ENCODE measurements at places on chromosomes 5 and 9.

GRCh38 chr5:21212026-21212425, 1224.0 kb upstream of the CDH18 start:
- DNase-seq: no peak

GRCh38 chr5:171201310-171201709, 107.7 kb upstream of the TLX3 start:
- DNase-seq: no peak

- DNase-seq: no peak
Measured at GRCh38 chr5:19855031-19855430, 133.0 kb downstream of the CDH18 start.

DNA sequence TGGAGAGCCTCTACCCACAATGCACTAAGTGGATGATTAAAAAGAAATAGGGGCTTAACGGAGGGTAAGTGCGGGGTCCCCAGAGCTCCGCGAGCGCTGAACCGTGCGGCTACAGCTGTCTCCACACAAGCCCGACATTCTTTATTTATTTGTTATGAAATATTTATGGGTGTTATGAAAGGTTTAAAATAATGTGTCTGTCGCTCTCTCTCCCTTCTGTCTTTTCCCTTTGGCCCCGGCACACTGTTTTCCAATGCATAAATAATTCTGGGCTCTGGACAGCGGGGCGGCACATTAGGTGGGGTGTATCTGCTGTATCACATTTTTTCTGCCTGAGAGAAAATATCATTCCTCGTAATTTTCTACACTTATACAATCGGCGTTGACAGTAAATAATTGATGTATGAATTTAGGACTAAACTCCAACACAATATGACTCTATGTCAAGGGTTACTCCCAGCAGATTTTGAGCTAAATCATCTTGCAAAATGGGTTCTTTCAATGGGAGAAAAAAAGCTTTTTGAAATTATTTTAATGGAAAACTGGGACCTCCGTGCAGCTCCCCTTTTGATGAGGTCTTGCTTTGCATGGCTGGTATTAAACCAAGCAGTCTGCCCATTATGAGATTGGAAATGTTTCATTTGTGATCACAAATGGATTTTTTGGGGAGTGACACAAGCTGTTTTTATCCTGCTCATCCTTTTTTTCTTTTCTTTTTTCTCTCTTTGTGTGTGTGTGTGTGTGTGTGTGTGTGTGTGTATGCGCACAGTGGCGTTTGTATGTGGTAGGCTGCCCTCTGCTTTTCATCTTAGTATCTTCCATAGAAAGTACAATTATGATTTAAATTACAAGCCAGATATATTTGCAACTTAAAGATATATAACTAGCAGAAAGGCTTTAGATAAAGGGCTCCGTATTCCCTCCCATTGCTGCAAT, 370.6 kb upstream of the IRX4 start:
- DNase-seq: no peak

GRCh38 chr5:40124367-40124766, 555.3 kb upstream of the PTGER4 start:
- no peak for DNase-seq

- DNase-seq: peak; percentile 86
Measured at GRCh38 chr5:52725065-52725746, 62.5 kb upstream of the ITGA1 start.

- no peak for DNase-seq
Measured at GRCh38 chr5:59107692-59108091, 524.8 kb downstream of the RAB3C start.

DNA sequence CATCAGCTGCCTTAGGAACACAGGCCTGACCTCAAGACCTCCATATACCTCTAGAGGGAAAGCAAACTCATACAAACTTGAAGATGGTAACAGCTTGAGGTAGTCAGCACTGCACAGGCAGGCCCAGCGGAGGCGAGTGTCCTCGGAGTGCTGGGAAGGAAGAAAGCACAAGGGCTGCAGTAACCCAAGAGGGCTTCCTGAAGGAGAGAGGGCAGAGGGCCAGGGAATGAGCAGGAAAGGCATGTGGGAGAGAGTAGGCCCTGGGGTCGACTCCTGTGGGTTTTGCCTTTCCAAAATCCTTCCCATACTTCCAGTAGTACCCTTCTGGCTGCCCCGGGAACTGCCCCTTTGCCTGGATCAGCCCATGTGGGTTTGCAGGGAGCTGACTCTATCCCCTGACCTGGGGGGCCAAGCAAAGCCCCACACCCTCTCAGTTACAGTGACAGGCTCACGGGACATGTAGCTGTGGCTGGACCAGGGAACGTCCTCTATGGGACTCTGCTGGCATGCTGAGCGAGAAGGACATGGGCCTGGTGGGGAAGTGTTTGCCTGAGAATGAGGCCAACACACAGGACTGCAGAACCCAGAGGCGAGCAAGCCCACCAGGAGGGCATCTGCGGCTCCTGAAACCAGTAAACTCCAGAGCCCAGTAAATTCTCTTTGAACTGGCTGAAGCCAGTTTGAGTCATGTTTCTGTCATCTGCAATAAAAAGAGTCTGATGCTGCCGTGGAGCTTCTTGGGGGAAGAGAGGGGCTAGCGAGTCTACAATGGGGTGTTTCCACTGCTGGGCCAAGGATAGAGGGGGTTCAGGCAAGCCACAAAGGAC, 64.1 kb downstream of the COL23A1 start:
- DNase-seq: no peak

DNA sequence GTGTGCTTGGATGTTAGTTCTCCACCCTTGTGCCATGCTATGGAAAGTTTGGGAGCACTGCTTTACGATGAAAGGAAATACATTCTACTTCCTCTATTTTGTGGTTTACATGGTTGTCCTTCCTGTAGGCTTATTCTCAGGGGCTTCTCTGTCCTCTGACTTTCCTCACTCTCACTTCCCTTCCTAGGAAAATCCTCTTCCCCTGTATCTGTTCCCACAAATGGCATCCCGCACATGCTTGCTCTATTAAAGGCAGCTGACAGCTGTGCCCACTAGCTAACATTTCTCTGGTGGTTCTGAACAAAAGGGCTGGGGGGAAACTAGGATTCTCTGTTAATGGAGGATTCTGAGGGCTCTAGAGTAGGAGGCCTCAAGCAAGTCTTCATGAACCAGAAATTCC, 52.4 kb downstream of the FAM170A start:
- DNase-seq: no peak

GRCh38 chr9:114174876-114175771, 19.8 kb downstream of the COL27A1 start:
- DNase-seq: no peak

DNA sequence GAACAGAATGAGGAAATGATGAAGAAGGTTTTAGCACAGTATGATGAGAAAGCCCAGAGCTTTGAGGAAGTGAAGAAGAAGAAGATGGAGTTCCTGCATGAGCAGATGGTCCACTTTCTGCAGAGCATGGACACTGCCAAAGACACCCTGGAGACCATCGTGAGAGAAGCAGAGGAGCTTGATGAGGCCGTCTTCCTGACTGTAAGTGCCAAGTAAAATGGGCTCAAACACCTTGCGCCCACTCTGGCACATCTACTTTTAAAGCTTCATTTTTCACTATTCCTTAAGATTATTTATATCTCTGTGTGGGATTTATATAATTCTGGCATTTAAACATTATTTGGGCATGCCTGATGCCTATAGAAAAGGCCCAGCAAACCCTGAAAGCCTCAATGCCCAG, 55.6 kb downstream of the CMYA5 start:
- no peak for DNase-seq

GRCh38 chr5:111308951-111309350, 84.8 kb downstream of the CAMK4 start:
- no peak for DNase-seq

GRCh38 chr9:131296460-131296859, 6.9 kb downstream of the PLPP7 start:
- no peak for DNase-seq

DNA sequence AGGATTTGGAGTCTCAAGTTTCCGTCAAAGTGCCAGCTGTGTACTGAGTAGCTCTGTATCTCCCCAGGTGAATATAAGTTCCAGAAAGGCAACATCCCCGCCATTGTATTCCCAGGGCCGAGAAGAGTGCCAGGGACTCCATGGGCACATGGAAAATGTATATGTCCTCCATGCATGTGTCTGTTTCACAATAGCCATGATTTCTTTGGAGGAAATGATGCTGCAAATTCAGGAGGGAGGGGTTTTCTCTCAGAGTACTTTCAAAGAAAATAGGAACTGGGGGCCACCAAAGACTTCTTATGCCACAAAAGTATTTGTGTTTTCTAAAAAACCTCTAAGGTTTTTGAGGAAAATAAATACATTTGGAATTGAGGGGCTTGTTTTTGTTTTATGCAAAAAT, 524.6 kb downstream of the BNC2 start:
- no peak for DNase-seq

DNA sequence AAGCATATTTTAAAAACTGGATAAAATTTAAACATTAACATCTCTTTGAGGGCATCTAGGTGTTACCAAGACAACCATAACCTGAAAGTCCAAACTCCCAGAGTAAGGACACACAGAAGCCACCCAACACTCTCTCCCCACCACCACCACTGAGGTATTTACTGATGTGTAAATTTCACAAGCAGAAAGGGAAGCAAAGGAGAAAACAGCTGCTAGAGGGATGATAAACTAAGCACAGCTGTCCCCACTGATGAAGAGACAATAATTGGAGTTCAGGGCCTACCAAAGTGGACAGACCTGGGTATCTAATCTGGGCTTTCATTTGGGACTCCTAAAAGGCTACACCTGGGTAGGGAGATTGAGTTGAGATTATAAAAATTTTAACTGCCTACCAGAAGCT, 63.6 kb downstream of the FRMD3 start:
- no peak for DNase-seq

DNA sequence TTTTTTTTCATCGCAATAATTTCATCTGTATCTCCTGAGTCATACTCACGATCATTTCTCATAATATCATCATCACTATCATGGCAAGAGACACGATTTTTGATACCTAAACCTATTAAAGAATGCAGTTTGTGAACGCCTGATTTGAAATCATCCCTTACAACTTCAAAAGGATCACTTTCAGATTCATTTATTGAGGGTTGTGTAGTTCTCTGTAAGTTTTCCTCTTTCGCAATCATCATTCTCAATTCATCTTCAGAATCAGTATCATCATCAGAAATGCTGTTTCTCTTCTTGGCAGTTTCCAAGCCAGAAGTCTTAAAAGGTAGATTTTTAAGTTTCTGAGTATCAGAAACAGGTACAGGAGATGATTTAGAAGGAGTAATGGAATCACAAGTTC, 9.7 kb downstream of the NOL8 start:
- no peak for DNase-seq

DNA sequence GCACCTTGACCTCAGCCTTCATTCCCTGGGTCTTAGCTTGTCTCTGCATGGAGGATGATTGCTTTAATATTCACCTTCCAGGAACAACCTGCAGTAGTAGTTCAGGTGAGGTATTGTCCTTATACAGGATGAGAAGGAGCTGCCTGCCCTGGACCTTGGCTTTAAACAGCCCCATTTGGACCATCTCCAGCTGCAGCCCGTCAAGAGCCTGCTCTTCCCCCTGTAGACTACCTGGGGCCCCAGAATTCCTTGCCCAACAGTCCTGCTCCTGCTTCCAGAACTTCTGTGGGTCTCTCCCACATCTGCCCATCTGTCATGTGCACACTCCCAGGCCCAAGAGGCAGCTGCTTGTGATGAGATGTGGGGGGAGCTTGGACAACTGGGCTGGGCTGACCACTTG, 12.2 kb upstream of the OTP start:
- DNase-seq: no peak

DNA sequence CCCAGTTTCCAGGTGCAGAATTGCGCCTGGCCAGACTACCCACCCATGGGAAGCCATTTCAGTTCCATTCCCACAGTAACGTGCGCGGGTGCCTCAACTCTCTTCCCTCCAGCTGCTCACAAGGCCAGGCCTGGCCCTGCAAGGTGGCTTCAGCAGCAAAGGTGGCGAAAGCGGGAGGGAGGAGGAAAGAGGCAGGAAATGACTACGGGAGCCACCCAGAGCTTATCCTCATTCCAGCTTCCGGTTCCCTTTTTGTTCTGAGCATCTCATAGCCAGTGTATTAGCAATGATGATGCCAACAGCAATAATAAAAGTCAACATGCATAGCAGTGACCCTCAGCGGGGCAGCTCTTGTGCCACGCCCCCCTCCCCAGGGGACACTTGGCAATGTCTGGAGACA, 101.5 kb upstream of the BOD1 start:
- DNase-seq: no peak

- DNase-seq: no peak
Measured at GRCh38 chr5:131228646-131229045, 35.2 kb upstream of the CDC42SE2 start.

DNA sequence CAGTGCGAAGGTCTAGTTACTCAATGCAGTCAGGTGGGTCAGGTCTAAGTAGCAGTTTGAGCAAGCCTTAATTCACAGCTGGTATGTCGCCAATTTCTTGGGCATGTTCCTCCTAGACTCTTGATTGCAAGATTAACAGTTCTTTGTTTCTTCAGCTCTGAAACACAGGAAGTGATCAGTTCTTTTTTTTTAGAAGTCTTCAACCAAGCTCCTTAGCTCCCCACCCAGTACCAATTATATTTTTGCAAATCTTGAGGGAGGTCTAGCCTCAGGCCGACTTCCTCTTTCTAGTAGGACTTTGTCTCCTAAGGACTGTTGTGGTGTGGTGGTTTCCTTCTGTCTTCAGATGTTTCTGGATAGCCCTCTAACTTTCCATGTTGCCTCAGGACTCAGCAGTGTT, 2054.2 kb downstream of the MAT2B start:
- DNase-seq: no peak

DNA sequence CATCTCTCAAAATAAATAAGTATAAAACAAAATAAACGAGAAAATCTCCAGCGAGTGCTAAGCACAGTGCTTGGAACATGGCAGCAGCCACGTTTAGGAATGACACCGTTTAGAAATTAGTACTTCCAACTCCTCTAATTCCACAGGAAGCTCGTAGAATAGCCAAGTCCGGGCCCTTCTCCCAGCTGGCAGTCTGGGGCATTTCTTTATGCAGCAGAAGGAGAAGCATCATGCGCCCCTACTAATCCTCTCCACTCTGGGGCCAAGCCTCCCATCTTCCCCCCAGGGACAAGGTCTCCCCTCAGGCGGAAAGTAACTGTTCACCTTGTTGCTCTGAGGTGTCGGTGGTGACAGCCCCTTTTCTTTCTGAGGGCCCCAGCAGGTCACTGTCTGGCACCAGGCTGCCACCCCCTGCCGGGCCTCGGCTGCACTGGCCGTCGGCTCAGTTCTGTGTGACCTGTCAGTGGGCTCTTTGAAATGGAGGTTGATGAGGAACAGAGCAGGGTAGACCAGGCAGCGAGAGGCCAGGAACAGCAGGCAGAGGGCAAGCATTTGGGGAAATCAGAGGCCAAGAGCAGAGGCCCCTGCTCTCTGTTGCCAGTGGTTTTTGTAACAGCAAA, 113.5 kb upstream of the WWC1 start:
- no peak for DNase-seq

DNA sequence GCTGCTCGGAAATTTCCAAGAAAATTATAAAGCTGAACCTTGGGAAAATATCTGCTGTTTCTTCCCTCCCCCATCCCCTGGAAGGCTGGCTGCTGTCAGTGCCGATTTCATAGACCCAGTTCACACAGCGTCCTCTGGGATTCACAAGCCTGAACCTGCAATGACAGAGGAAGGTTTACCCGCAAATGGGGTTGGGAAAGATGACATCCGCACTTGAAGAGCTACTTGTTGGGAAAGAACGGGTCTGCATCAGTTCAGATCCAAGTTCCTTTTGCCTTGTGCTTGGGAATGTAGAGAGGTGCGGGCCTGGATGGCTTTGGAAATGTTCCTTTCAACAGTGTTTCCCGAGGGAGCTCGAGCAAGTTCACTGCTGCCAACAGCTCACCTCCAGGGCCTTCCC, 13.9 kb downstream of the PCDH12 start:
- DNase-seq: no peak

GRCh38 chr9:90641884-90642487, 638 bp downstream of the DIRAS2 start:
- DNase-seq: no peak

- DNase-seq: no peak
Measured at GRCh38 chr5:146118322-146118721, 12.9 kb upstream of the PLAC8L1 start.

Data from brain microvascular endothelial cell (primary cell).